Kidney (tissue), 22 donors: ENCODE measurements at places on chromosomes 2 and 18. TPM values are rescaled to one million over a fixed set of nuclear protein-coding genes. Genes with fewer than 3 reads are reported as not detected.

DNA sequence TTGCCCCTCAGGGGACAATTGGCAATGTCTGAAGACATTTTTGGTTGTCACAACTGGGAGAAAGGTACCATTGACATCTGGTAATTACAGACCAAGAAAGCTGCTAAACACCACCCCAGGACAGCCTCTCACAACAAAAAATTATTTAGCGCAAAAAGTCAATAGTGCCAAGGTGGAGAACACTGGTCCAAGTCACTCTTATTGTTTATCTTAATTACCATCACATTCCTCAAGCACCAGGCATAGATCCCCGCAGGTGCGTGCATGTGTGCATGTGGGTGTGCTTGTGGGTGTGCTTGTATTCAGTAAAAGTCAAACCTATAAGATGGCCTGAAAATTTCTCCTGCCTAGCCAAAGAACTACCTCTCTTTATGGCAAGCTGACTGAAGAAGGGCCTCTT is 74.9 kb upstream of the WDR75 start:
- DNase-seq, result no peak

DNA sequence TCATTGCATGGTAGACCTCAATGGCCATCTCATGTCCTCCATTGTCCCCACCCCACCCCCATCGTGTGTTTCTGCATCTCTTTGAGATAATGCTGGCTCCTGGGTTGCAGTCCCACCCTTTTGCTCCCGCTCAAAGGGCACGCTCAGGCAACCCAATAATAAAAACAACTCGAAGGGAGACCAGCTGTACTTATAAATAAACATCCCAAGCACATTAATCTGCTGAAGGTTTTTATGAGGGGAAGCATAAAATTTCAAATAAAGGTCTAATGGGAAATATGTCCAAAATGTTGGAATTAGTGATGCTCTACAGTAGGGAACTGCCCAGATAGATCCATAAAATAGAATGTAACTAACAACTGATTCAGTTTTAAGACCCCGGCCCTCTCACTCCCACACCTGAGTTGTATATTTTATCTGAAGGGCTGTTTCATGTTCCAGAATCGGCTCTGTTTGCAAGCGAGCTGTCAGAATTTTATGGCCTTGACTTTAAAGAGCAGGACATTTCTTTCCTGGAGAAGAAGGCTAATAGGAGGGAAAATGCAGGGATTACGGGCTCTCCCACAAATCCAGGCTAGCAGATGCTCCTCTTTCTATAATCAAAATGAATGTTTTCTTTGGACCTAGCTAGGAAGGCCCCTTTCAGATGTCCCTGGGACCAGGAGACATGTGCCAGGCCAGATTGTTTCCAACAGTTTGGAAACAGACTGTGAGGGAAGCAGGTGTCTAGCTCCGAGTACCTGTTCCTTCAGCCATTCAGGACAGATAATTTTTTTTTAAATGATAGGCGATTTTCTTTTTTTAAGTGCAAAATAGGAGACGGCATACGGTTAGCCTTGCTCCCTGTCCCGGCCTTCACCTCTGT is 103.7 kb downstream of the APOB start:
- no peak for DNase-seq

DNA sequence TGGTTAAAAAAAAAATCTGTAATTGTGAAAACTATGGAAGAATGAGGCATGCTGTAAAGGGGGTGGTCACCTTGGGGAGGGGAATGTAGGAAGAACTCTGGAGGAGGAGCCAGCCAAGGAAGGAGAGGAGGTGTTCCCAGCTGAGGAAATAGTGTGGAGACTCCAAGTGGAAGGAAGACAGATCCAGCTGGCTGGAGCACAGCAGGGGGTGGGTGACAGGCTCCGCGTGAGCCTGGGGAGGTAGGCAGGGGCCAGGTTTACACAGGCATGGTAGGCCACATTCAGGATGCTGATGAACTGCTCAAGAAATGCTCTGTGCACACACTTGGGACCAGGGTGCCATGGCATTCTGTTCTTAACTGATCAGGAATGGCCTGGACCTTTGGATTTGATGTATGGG is 16.8 kb downstream of the AFF3 start:
- DNase-seq, result no peak

The DNAH7 gene
- total RNA-seq, result 15.7 TPM

The ERICH2 gene
- 0.91 TPM for total RNA-seq

The SP140 gene
- 7.3 TPM for total RNA-seq
